ENCODE measurements at places on chromosomes 7 and 10.
A peak's percentile ranks its signal among the peaks of the same experiment; 100 is the strongest.

DNA sequence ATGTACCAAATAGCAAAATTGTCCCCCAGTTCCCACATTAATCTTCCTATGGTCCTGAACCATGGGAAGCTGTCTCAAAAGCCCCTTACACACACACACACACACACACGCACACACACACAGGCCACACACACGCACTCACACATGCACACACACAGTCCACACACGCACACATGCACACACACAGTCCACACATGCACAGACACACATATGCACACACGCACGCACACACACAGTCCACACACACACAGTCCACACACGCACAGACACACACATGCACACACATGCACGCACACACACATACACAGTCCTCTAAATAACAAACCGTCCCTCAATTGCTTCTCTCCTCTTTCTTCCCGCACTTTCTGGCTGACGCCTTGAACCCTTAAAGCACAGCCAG lies 265.3 kb downstream of the TCERG1L start:
- no peak for DNase-seq

GRCh38 chr10:129838794-129839193 lies 125.3 kb downstream of the EBF3 start:
- no peak for DNase-seq

- no peak for DNase-seq
Observed at GRCh38 chr7:129168231-129169021, 20.0 kb upstream of the SMO start.

GRCh38 chr7:36283711-36284130 lies 105.9 kb upstream of the ANLN start:
- DNase-seq = peak; percentile 35

- DNase-seq = no peak
Observed at GRCh38 chr7:90587766-90588165, 8.4 kb upstream of the CDK14 start.

- DNase-seq = no peak
Observed at GRCh38 chr7:117979954-117980497, 106.8 kb upstream of the CTTNBP2 start.

DNA sequence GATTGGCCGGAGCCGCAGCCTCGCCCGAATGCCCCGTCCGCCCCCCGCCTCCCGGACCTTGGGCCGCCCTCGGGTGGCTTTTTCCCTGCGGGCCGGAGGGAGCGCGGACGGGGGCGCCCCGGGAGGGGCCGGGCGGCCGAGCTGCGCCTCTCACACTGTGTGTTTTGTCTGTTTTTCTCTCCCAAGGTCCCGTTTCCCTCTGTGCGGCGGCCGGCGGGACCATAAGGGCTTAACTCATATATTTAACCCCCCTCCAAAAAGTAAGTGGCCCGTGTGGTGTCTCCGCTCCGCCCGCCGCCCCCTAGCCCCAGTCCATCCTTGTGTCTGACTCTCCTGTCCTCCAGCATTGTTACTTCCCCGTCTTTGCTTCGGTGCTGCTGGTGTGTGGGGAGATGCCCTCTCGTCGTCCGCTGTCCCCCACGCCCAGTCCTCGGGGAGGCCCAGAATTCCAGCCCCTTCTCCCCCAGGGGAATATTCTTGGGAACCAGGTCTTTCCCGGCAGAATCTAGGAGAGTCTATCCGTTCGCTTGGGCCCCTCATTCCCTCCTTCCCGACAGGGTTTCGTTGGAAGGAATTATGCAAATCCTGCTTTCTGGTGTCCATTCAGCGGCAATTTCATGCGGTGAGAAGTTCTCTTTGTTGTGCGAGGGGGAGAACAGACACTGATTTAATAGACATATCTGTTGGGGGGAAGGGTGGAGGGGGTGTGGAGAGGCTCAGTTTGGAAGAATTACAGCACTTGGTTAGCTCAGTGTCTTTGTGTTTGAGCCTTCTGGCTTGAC lies 1.3 kb downstream of the LCOR start:
- DNase-seq = no peak

GRCh38 chr7:71793251-71793650 lies 618.9 kb downstream of the CALN1 start:
- DNase-seq = no peak

Measured in activated T-cell treated with anti-CD3 and anti-CD28 coated beads, Interleukin-2, amount 50 U/mL, for 24 hours (primary cell).